Urinary bladder (tissue), 4 donors: ENCODE measurements at places on chromosomes 5 and 9. TPM values are rescaled to one million over a fixed set of nuclear protein-coding genes. Genes with fewer than 3 reads are reported as not detected.

DNA sequence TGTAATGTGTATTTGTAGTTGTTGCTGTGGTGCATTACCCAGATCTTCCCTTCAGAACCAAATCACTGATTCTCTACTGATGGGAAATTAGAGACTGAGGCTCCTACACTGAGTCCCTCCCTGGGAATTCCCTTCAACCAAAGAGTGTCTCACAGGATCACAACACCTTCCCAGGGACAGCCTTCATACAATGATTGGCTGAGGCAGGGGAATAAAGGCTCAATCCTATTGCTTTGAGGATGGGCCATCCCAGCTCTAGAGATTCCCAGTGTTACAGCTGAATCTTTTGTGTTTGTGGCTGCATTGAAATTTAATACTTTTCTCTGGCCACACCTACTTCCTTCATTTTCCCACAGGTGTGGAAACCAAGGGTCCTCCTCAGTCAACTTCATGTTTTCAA lies 96.4 kb upstream of the ELL2 start:
- no peak for DNase-seq

GRCh38 chr9:106066940-106067524 lies 372.7 kb downstream of the TMEM38B start:
- DNase-seq, result no peak

DNA sequence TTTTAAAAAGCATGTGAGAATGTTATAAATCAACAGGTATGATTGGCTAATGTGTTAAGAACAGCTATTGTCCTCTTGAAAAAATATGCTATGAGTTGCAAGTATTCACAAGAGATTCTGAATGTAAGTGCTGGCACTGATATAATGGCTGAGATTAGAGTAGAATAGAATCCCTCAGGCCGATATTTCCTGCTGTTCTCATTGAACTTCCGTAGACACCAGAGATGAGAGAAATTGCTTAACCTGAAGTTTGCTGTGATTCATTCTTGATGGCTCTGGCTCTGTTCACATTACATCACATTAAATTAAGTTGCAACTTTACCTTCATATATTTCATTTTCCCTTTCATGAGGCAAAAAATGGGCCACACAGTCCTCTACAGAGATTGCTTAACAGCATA lies 114.5 kb downstream of the BAAT start:
- DNase-seq, result no peak

DNA sequence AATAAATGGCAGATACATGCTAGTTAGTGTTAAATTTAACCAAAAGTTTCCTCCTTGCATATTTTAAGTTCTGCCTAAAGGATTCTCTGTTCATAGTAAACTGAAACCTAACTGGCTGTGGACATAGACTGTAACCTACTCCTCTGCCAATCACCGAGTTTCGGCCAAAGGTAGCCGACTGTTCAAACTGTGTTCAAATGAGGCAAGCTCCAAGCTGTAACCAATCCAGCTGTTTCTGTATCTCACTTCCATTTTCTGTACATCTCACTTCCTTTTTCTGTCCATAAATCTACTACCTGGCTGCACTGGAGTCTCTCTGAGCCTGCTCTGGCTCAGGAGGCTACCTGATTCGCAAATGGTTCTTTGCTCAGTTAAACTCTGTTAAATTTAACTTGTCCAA lies 44.1 kb downstream of the KCNV2 start:
- no peak for DNase-seq

DNA sequence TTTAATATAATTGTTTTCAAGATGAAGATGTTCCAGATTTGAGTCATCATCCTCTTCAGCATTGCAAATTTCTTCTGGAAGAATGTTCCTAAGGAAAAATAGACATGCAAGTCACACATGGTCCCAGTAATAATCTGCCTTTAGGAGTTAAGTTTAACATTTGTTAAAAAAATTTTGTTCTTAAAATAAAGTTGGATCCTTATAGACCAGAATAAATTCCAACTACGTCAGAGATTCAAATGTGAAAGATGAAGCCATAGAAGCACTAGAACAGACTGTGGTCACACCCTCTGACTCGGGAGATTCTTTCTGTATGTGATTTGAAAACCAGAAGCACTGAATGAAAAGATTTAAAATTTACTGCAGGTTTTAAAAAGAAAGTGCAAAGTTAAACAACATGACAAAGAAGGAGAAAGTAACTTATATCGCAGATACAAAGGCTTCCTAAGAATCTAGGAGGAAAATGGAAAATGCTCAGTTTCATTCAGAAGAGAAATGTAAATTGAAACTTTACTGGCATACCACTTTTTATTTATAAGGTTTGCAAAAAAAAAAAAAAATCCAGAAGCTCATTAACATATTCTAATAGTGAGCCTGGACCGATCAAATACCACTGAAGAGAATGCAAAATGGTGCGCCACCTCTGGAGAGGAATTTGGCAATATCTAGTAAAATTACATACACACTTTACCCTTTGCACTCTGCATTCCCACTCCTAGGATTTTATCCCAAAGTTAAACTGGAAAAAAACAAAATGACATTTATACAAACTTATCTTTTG lies 14.3 kb upstream of the ASPN start:
- no peak for DNase-seq

- no peak for DNase-seq
Measured at GRCh38 chr9:6667633-6668280, 22.2 kb upstream of the GLDC start.

- DNase-seq, result no peak
Measured at GRCh38 chr5:50666261-50667022, at the start of gene PARP8. TSS of gene PARP8 (plus strand) at chr5:50666637. CDS start at chr5:50667096, 459 bp downstream.

GRCh38 chr5:42984307-42984706 lies 55.8 kb downstream of the ANXA2R start:
- DNase-seq, result no peak

GRCh38 chr9:97565262-97565661 lies 63.8 kb downstream of the TMOD1 start:
- no peak for DNase-seq

DNA sequence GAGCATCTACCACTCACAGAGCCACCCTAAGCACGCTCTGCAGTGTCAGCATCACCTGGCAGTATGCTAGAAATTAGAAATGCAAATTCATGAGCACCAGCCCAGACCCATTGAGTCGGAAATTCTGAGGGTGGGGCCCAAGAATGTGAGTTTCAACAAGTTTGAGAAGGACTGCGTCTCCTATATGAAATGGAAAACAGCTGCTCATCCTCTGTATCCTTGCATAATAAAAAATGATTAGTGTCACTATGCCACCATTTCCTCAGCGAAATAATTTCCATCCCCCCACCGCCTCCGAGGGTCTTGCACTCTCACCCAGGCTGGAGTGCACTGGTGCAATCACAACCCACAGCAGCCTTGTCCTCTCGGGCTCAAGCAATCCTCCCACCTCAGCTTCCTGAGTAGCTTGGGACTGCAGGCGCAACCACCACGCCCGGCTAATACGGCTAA lies 1.3 kb upstream of the IQGAP2 start:
- DNase-seq, result no peak

DNA sequence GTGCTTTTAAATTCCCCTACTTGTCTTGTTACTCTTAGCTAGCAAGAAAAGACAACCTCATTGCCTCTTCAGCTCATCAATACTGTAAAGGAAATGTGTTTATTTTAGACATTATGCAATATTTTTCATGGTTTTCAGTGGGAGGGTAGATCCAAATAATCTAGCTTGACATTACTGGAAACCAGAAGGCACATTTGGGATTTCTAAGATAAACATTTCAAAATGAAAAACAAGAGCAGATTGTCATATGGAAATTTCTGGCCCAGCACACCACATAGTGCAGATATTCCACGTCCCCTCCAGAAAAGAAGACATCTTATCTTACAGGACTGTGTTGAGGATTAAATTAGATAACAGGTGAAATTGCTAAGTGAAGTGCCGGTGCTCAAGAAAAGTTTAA lies 296.9 kb downstream of the MSX2 start:
- no peak for DNase-seq

- DNase-seq, result no peak
Measured at GRCh38 chr9:136532799-136533774, 12.8 kb downstream of the NOTCH1 start.

Gene GNA14
- total RNA-seq, result 17.6 TPM

- no peak for DNase-seq
Measured at GRCh38 chr9:108389056-108389455, 466.7 kb downstream of the ACTL7B start.

- no peak for DNase-seq
Measured at GRCh38 chr9:77094150-77094549, 74.7 kb downstream of the FOXB2 start.

Gene C5orf24
- total RNA-seq, result 73.4 TPM

Gene NAIF1
- total RNA-seq, result 6.9 TPM

DNA sequence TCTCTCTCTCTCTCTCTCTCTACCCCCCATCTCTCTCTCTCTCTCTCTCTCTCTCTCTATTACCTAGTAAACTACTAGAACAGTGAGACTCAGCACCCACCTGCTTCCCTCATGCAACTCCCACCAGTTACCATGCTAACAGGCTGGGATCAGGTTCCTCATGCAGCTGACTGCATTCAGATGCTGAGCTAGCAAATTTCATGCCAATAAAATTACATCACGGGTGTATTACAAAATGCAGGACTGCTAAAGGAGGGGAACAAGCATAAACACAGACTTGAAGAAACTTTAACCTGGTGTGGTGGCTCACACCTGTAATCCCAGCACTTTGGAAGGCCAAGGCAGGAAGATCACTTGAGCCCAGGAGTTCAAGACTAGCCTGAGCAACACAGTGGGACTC lies 76.0 kb downstream of the CEMIP2 start:
- DNase-seq, result no peak

Gene SEMA6A
- total RNA-seq, result 54.0 TPM

DNA sequence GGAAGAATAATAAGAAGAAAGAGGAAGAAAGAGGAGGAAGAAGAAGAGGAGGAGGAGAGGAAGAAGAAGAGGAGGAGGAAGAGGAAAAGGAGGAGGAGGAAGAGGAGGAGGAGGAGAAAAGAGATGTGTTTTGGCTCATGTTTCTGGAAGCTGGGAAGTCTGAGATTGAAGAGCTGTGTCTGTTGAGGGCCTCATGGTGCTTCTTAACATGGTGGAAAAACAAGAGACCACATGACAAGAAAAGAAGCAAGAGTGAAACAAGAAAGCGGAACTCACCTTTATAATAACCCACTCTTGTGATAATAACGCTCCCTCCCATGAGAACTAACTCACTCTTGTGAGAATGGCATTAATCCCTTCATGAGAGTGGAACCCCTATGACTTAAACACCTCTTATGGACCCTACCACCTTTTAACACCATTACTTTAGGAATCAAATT lies 36.1 kb upstream of the RANBP6 start:
- no peak for DNase-seq

DNA sequence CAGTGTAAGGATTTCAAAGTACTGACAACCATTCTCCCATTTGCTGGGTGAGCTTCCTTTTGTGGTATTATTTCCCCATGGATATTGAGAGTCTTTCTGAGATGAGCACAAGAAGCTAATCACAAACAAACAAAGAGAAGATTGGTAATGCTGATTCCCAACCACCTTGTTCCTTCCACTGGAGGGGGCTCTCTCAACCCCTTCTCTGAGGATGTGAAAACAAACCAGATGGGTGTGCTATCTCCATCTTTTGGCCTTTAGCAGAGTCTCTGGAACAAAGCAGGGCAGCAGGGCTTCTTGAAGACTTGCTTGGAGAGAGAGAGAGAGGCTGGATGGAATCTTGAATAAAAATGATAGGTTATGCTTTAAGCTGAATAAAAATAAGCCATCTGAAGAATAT lies 576.7 kb upstream of the ZNF462 start:
- peak; percentile 31 for DNase-seq

GRCh38 chr9:123345567-123345955 lies 10.4 kb upstream of the CRB2 start:
- no peak for DNase-seq

Gene OR13C5
- not detected for total RNA-seq

GRCh38 chr9:93045521-93045920 lies 13.0 kb upstream of the SUSD3 start:
- DNase-seq, result no peak

GRCh38 chr5:175521313-175521833 lies 43.0 kb downstream of the SFXN1 start:
- no peak for DNase-seq

GRCh38 chr9:124776618-124776953 lies 347 bp upstream of the OLFML2A start:
- no peak for DNase-seq

DNA sequence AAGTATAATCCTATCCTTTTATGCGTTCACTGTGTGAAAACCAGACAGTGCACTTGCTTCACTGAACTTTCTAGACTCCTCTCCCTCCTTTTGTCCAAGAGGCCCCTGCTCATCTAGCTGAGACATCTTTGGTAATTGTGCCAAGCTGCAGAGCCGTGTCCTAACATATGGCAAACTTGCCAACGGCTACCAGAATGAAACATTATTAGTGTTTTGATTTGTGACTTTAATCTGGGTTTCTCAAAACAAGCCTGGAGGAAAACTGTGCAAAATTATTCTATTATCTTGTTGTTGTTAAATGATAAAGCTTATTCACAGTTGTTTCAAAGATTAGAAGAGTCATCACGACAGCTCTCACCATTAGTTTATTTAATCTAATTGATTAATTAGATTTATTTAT lies 79.0 kb upstream of the RETREG1 start:
- DNase-seq, result no peak

Gene SPINK13
- total RNA-seq, result not detected

Gene MYMK
- 1.2 TPM for total RNA-seq

GRCh38 chr9:89175828-89176261 lies 2.8 kb downstream of the SHC3 start:
- no peak for DNase-seq

Gene WDR38
- total RNA-seq, result not detected

- DNase-seq, result no peak
Measured at GRCh38 chr5:147547730-147548129, 37.9 kb upstream of the DPYSL3 start.

Gene SLC1A3
- total RNA-seq, result 18.1 TPM

DNA sequence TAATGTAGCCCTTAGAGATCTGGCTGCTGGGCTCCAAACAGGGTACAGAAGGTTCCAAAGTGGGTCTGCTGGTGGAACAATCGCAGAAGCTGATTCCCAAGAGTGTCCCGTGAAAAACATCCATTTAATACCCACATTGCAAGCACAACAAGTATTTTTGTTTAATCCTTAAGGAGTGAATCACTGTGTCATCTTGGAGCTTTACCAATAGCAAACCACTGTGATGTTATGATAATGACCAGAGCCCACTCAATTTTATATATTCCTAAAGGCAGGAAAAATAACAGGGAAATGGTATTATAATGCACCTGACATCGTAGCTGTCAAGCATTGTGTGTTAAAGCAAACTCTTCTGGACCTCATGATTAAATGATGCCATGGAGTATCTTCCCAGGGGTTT lies 291.9 kb downstream of the FBXL7 start:
- no peak for DNase-seq

Gene LCNL1
- total RNA-seq, result 0.11 TPM

DNA sequence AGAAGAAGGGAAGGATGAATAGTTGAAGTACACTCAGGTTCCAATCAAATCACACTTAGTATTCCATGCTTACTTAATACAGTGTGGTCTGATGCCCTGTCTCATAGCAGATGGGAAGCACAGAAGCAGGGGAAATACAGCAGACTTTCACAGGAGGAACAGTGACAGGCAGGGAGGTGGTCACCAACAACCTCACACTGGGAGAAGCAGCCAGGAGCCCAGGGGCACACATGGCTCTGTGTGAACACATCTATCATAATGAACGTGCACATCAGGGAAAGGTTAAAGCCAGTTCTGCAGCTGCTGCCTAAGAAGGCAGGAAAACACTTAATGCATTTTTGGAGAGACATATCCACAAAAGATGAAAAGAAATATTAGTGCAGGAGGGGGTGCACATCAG lies 312.3 kb downstream of the MED10 start:
- no peak for DNase-seq

Gene IQGAP2
- 29.6 TPM for total RNA-seq

- no peak for DNase-seq
Measured at GRCh38 chr5:178110-178509, 13.2 kb upstream of the LRRC14B start.

Gene NUTM2G
- not detected for total RNA-seq

Gene MAP1B
- 99.2 TPM for total RNA-seq

Gene FEM1C
- 42.1 TPM for total RNA-seq

Gene NELFB
- total RNA-seq, result 28.9 TPM
